ENCODE measurements at places on chromosomes 16 and 17.

- no peak overlapping the region for H3K4me3 ChIP-seq
These were observed 21.0 kb downstream of the LGALS3BP start for GRCh38 chr17:78958641-78959127.

GRCh38 chr17:31327534-31328159 is 6.2 kb upstream of the EVI2A start:
- no peak overlapping the region for H3K4me3 ChIP-seq
- H3K27me3 ChIP-seq, result peaks cover 1% of the 10 kb centered on the region
- no peak for DNase-seq

GRCh38 chr16:49050607-49051006 is 231.0 kb downstream of the CBLN1 start:
- H3K27ac ChIP-seq, result no peak overlapping the region
- no peak for DNase-seq
- H3K36me3 ChIP-seq, result no peaks in the 10 kb centered on the region

GRCh38 chr16:57613514-57613913 is 14.9 kb upstream of the ADGRG1 start:
- H3K27me3 ChIP-seq, result peaks cover 7% of the 10 kb centered on the region
- peaks cover 18% of the 10 kb centered on the region for H3K4me1 ChIP-seq
- no peak for DNase-seq
- H3K27ac ChIP-seq, result no peak overlapping the region
- H3K4me3 ChIP-seq, result no peak overlapping the region
- no peaks in the 10 kb centered on the region for H3K36me3 ChIP-seq

GRCh38 chr16:25988084-25988483 is 296.3 kb downstream of the HS3ST4 start:
- no peak overlapping the region for H3K4me3 ChIP-seq
- H3K4me1 ChIP-seq, result no peaks in the 10 kb centered on the region
- peaks cover 5% of the 10 kb centered on the region for H3K36me3 ChIP-seq
- H3K27me3 ChIP-seq, result peaks cover 2% of the 10 kb centered on the region

All from glutamatergic neuron (in vitro differentiated cells).